GM12878 (cell line): ENCODE measurements at places on chromosomes 5 and 9.

GRCh38 chr5:151019331-151019730 is 1.1 kb upstream of the GPX3 start:
- DNase-seq, result no peak

DNA sequence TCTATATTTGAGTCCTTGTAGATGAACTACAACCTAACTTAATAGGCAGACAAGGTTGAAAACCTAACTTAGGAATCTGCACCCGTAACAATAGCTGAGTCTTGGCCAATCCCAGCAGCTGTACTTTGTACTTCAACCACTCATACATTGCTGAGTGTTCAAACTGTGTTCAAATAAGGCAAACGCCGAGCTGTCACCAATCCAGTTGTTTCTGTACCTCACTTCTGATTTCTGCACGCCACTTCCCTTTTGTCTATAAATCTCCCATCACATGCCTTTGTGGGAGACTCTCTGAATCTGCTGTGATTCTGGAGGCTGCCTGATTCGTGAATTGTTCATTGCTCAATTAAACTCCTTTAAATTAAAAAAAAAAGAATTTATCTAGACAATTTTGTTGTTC is 167.8 kb upstream of the TUT7 start:
- DNase-seq, result no peak

DNA sequence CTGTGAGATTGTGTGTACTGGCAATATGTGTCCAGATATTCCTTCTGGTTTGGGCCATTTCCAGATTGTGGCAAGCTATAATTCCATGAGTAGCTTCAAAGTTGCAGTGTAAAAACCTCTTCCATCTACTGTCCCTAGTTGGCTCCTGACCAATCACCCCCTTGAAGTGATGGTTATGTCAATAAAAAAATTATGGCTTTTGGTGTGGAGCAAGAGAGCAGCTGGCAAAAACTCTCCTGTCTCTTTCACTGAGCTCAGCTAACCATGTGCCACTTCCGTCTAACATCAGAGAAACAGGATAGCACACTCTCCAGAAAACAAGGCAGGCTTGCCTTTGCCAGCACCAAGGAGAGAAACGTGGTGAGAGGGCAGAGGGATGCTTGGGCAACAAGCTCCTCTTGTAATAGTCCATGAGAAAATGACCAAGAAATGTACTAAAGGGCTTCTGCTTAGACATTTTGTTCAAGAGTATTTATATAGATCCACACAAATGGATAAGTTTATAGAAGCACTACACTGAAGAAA is 914.4 kb upstream of the SEMA6A start:
- DNase-seq, result no peak

- no peak for DNase-seq
These were observed 215.2 kb upstream of the KLF4 start for GRCh38 chr9:107704774-107705173.

DNA sequence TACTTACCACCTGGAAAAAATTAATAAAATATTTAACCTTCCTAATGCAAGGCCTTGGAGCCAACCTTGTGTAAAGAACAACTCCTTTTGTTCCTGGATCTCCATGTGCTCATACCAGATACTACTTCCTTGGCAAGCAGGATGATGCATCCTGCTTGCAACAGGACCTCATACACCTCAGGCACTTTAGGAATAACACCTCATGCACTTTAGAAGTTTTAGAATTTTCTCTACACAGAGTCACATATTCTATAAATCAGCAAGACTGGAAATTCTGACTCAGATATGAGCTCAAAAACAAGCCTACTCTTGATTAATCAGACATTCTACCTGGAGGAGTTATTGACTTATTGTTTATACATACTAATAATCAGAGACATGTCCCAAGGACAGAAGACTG is 209.6 kb upstream of the CDH10 start:
- no peak for DNase-seq

DNA sequence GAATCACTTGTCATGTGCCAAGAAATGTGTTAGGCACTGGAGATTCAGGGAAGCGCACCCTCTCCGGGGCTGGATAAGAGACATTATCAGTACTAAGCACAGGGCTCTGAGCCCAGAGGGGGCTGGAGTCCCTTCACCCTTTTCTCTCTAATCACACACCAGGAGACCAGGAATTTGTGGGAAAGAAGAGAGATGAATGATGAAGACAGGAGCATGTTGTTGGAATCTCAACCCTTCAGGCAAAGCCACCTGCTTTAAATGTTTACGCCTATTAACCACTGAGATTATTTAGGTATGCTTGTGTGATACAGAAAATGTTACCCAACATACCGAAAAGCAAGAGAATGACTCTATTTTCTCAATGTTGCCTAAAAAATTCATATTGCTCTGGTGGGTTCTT is 119.8 kb downstream of the ENTREP1 start:
- DNase-seq, result no peak

DNA sequence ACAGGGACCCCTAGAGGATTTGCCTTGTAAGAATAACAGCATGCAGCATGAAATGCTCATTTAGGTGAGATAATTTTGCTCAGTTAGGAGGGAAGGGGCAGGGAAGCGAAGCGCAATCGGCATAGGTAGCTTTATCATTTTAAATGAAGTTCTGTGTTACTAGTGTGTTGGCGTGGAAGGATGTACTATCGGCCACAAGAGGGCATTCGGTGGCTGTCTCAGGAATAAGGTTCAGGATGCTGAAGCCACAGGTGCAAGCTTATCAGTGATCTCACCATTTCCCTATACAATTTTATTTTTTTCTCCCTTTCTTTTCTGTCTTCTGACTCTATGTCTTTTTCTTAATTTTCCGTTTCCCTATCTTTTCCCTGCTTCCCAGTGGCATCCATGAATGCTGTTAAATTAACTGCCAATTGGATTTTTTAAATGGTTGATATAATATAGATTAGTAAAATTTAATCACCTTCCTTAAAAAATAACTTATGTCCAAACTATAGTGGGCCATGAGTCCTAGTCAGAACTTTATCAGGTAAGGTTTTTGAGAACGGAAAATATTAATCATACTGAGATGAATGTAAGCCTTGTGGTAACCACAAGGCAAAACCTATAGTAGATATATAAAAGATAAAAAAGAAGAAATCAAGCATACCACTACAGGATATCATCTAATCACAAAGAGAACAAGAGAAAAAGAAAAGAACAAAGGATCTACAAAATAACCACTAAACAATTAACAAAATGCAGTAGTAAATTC is 1.2 kb upstream of the INSL6 start:
- no peak for DNase-seq

DNA sequence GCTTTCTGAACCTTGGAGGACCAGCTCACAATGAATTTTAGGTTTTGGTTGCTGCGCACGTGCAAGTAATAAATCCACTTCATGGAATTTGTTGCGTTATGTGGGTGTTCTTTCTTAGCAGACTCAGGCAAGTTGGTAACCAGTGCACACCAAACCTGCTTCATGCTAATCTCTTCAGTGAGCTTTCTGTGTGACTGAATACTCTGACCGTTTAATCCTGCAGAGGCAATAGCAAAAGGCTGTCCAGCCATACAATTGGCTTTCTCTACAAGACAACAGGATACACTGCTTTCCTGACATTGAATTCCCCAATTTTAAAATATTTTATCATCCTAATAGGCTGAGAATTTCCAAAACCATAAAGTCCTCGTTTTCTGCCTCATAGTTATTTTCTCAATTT is 10.3 kb downstream of the UGT3A2 start:
- DNase-seq, result no peak

DNA sequence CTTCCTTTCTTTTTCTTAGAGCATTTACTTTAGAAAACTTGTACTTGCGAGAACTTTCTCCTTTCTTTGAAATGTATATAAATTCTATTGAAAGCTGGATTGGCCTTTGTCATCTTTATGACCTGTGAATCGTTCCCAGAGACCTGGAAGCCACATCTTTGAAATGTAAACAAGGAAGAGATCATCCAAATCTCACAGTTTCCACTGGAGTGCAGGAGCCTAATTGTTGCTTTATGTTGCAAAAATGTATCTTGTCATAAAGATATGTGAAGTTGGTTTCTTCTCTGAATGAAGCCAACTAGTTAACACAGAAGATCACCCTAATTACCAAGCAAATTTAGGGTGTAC is 1101.8 kb downstream of the TAF11L14 start:
- no peak for DNase-seq

GRCh38 chr5:111655169-111655924 is 101.6 kb downstream of the NREP start:
- no peak for DNase-seq

GRCh38 chr9:129627556-129628440 is 1.8 kb downstream of the NTMT1 start:
- DNase-seq, result no peak

DNA sequence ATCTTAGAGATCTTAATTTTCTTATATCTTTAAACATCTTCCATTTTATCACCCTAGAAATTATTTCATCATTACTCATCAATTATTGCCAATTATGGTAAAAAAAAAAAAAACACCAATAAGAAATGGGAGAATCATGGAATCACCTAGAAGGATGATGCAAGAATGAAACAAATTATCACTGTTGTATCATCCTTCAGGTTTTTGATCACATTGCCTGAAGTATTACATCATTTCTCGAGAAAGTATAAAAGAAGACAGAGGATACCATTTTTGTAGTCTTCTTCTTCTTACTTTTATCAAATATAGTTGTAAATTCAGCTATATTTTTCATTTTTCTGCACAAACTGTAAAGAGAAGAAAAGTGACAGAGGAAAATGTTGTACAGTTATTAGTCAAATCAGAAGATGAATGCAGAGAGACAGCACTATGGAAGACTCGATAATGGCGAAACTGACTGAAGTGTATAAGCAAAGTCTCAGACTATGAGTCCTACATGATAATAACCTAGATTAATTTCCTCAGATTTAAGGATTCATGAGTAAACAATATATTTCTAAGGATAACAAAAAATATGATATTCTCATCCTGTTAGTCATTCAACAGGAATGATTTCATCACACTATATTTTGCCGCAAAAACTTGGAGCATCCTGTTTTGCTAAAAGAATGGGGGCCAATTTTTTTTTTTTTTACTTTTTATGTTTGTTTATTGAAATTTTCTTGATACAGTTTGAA is 5.9 kb upstream of the STC2 start:
- DNase-seq, result no peak

DNA sequence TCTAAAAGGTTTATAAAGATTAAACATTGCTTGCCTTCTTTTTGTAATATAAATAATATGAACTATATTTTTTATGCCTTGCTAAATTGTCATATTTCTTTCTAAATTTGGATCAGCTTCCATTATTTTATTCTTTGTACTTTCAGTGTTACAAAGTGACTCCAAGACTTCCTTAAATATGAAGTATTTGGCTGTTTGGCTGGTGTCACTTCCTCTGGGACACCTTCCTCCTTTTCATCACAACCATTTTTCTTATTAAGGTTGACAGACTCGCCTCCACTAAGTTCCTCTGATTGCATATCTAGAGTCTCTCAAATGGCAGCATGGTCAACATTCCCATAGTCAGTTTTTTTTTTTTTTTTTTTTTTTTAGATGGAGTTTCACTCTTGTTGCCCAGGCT is 73.8 kb upstream of the SLC1A1 start:
- DNase-seq, result no peak

DNA sequence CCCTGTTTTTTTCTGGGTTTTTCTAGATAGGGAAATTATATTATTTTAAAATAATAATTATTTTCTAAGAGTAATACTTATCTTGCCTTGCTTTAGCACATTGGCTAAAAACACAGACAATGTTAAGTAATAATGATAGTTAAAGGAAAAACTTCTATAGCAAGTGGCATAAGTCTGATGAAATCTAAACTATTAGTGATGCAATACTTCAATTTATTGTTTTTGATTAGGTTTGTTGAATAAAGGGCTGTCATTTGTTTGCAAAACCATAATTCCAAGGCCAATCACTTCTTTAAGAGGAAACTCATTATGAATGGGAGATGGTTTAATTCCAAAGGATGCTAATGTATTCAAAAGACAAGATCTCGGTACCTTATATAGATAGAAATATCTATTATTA is 293.8 kb upstream of the FBXL7 start:
- no peak for DNase-seq
